ENCODE measurements at places on chromosomes 4 and X.

- DNase-seq: no peak
Measured at GRCh38 chr4:114052227-114052626, 72.8 kb upstream of the ARSJ start.

DNA sequence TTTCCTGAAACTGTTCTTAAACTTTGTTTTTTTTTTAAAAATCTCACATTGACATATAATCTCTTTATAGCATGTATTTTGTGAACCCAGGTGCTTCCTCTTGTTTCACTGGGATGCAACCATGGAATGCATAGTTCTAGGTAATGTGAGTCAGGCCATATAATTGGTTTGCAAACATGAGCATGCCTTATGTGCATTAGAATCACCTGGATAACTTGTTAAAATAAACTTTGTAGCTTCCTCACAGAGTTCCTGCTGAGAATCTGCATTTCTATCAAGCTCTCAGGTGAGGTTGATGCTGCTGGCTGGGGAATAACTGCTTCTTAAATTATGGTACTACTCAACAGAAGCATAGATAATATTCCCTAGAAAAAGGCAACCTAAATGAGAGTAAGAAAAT, 940.3 kb upstream of the LCORL start:
- DNase-seq: no peak

GRCh38 chr4:161442921-161443320, 720.9 kb downstream of the FSTL5 start:
- no peak for DNase-seq

DNA sequence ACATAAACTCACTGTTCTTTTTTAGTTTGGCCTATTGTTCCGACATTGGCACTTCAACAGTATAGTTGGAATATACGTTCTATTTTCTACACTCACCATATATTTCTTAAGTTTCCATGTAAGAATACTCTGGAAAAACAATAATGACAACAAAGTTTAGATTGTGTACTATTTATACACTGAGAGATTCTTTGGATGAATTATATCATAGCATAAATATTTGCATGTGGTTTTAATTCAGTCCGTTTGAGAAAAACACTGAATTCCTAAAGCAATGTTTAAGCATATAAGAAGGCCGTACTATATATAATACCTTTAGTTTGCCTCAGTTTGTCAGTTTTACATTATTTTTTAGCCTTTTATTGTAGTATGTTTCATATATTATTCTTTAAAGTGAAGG, 82.4 kb downstream of the RAP1GDS1 start:
- no peak for DNase-seq

GRCh38 chr4:147772459-147772969, 40.6 kb downstream of the ARHGAP10 start:
- no peak for DNase-seq

- DNase-seq: no peak
Measured at GRCh38 chrX:118178450-118178849, 61.8 kb upstream of the KLHL13 start.

DNA sequence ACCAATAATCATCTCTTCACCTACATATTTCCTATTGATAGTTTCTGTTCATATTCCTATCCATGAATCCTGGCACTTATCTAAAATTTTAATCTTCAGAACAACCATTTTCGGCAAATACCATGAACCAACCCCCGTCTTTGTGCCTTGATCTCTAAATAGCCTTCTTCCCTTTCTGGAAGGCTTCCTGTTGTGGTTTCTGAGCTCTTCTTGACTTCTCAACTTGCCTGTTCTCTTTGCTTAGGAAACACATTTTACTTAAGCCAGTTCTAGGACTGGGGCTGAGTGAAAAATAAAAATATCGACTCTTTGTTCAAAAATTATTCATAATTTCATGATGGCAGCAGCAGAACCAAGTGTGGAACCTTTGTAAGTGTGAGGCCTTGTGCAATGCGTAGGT, 882.4 kb downstream of the C4orf33 start:
- DNase-seq: no peak

DNA sequence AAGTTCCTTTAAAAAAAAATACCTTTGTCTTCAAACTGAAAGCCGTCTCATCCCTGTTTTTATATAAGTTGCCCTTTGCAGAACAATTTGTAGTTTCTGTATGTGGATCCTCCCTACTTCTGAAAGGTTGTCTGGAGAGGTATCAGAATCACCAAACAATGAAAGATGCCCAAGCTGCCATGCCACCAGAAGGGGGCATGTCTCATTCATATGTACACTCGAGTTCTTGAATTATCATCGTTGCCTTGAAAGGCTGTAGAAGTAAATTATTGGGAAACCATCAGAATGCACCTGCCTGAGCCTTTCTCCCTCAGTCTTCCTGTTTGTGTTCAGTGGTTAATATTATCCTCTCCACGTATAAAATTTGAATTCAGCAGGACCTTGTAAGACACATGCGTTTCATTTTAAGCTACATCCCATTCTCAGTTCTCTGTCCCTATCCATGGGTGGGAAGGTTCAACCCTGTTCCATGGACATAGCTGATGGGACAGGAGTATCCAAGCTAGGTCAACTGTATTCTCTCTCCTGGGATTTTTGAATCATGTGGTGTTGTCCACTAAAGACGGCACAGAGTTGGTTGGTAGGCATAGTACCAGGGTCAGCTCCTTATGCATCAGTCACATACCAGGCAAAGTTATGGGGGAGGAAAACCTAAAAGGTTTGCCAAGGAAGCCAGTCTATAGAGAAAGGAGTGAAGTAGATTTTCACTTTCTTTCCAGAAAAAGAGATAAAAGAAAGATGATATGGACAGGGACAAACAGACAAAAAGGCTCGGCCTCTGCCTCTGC, 24.0 kb downstream of the GALNT7 start:
- no peak for DNase-seq

GRCh38 chr4:67765928-67766327, 11.7 kb upstream of the GNRHR start:
- no peak for DNase-seq

GRCh38 chr4:172042714-172043114, 229.5 kb downstream of the GALNTL6 start:
- DNase-seq: no peak

- no peak for DNase-seq
Measured at GRCh38 chr4:6773106-6773505, 9.4 kb upstream of the KIAA0232 start.

DNA sequence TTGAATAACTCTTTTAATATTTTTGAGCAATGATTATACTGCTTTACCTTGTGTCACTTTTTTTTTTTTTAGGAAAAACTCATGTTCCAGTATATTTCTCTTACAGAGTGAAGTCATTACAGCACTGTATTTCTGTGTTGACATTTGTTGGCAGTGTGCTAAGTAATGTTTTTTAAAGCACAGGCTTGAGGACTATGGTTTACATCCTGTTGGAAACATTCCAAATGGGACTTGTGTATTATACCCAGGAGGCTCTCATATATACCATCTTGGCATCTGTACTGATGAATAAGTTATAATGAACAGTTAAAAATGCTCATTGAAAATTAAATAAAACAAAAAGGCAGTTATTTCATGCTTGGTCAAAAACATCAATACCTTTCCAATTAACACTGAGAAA, 33.8 kb downstream of the CEP44 start:
- no peak for DNase-seq

DNA sequence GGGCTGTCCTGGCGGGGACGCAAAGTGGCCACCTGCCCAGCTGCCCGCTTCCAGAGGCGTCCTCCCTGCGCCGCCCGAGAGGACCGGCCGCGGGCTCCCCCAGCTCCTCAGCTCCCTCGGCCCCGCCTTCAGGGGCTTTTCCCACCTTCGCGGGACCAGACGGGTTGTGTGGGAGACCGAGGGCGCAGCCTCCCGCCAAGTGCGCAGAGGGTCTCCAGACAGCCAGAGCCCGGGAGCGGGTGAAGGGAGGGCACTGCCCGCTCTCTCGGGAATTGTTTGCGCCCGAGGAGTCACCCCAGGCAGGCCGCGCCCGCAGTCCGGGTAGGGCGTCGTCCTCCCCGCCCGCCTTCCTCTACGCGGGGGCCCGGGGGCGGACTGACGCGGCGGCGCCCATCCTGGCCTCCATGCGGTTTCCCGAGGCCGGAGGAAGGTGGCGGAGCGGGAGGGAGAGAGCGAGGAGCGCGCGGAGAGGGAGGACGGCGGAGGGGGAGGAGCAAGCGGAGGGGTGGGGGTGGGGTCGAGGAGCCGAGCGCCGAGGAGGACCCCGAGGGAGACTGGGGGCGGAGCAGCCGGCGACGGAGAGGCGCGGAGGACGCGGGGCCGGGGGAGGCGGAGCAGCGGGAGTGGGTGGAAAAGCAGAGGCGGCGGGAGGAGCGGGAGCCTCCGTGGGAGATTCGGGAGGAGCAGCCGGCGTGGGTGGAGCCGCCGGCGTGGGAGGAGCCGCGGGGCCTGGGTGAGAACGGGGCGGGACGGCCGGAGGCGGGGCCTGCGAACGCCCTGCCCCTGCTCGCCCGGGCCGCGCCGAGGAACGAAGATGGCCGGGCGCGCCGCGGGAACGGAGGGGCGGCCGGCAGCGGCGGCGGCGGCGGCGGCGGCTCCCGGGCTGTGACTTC, 47.5 kb downstream of the CLDN34 start:
- DNase-seq: peak; percentile 81

DNA sequence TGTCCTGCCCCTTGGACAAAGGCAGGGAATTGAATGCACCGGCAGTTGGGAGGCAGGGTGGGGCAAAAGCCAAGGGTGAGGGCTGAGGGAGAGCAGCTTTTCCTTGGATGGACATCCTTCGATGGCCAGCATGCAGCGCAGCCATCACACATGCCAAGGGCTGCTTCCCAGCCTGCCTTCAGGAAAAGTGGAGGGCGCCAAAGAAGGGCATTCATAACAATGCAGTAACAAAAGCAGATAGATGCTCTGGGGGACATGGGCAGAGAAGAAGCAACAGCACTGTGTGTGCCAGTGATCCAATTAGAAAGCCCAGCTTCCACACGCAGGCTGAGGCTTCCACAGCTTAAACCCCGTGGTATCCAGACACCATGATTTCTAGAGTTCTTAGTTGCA, 71.5 kb downstream of the TSPAN5 start:
- DNase-seq: no peak

GRCh38 chr4:28879178-28879577, 1841.0 kb upstream of the PCDH7 start:
- DNase-seq: no peak

DNA sequence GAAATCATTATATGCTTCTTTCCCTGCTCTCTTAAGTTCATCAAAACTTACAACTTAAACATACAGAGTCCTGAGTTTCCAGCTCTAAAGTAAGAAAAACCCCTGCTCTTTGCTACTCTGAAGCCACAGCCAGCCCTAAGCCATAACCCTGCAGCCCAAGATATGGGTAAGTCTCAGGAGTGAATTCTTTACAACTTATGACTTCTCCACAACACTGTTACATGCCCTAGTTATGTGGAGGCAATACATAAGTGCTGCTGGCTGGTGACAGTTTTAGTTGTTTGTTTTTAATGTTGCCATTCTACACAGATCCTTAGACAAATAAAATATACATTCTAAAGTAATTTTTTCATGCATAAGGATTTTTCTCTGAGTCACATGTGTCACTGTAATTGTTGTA, 100.2 kb downstream of the FBXO8 start:
- DNase-seq: no peak

DNA sequence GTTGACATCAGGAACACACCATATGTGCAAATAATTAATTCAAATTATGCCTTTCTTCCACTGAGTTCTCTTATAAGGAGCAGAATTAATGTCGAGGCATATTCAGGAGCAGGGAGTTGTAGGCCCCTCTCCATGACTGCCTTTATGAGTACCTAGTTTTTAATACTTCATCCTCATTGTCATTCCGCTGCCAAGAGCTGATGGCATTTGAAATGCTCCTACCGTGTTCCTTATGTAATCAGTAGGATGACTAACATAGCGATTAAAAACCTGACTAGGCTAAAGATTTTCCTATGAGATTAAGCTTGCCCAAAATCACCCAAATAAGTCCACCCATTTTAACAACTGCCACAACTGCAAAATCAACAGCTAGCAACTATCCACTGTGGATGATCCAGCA, 220.6 kb downstream of the DHX15 start:
- DNase-seq: no peak

DNA sequence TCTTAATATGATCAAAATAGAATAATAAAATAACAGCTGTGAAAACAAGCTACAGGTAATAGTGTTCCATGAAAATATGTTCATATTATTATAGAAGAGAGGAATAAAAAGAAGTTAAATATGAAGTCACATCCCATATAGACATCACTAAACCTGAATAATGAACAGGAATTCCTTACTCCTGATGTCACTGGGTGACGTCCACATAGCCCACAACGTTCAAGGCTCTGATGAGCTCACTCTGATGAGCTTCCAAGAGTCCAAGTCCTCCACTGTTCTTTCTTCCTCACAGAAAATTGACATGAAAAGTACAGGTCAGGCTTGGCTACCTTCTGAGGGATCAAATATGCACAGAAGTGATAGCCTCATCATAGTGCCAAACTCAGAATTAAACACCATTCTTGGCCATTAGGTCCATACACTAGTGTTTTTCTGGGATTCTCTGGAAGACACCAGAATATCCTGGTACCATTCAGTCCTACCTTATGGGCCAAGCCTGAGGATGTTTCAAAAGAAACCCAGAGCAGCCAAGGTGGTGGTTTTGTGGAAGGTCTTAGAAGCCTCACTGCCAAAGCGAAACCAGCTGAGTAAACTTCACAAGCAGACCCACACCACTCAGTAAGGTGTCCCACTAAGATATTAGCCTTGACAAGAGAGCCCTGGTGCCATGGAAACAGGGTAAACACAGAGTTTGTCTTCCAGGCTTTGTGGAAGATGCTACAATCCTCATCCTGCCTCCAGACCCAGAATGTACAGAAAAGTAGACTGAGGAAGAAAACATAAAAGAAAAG, 138.4 kb upstream of the HHIP start:
- DNase-seq: no peak

DNA sequence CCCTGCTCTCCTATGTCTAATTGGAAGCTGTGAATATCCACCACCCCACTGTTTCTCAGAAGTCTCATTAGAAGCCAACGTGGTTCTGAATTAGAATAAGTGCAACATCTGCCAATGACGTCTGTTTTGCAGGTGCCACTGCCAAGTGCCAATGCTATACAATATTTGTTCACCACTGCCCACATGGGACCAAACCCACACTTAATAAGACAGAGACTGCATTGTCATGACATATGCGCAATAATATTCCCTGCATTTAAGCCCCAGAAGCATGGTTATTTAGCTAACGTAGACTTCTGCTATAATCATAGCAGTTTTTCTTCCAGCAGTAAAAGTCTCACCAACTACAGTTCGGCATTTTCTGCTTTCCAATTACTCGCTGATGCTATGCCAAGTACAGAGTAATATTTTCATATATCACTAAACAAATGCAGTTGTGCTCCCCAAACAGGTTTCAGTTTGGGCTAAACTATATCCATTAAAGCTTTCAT, 262.5 kb upstream of the PCDH18 start:
- DNase-seq: no peak

GRCh38 chrX:10022580-10023245, 55.6 kb downstream of the CLDN34 start:
- DNase-seq: no peak

- no peak for DNase-seq
Measured at GRCh38 chr4:140697709-140698560, 58.2 kb downstream of the TBC1D9 start.

GRCh38 chr4:189940178-189941004, at the start of gene FRG1:
Gene FRG1, plus strand, starts transcription at chr4:189940872. Its CDS starts 138 bp downstream, at chr4:189941010.
- peak; percentile 98 for DNase-seq
